ENCODE measurements at places on chromosomes 3 and 15. TPM values are rescaled to one million over a fixed set of nuclear protein-coding genes. Genes with fewer than 3 reads are reported as not detected.

The IL20RB gene
- 4.6 TPM for total RNA-seq

The NANOGP8 gene
- total RNA-seq: 49.6 TPM

The GOLGA8M gene
- not detected for total RNA-seq

The TEX55 gene
- total RNA-seq: 0.27 TPM

The GHSR gene
- not detected for total RNA-seq

The PLS1 gene
- total RNA-seq: 42.2 TPM

DNA sequence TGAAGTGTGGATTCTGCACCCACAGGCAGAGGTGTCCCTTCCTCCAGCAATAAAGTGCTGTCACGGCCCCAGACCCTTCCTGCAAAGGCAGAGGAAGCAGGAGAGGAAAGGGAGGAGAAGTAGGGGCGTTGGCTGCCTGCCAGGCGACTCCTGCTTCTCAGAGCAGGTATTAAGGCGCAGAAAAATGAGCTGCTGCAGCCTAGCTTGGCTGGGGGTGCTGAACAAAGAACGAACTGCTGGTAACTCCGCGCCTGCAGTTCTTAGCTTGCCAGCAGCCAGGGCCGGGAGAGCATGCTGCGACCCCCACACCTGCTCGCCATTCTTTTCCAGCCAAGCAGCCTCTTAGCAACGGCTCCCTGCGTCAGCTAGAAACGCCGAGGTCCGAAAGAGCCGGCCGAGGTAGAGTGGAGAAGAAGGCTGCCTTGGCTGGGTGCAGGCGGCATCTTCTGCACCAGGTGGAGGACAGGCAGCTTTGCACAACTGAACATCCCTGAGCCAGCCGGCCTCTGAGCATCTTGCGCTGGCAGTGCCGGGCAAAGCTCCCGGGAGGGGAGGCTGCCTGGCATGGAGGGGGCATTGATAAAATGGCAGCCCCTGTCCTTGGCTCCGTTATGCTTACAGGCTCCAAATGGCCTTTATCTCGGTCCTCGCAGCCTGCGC lies 296.0 kb downstream of the MEX3B start:
- DNase-seq: no peak

DNA sequence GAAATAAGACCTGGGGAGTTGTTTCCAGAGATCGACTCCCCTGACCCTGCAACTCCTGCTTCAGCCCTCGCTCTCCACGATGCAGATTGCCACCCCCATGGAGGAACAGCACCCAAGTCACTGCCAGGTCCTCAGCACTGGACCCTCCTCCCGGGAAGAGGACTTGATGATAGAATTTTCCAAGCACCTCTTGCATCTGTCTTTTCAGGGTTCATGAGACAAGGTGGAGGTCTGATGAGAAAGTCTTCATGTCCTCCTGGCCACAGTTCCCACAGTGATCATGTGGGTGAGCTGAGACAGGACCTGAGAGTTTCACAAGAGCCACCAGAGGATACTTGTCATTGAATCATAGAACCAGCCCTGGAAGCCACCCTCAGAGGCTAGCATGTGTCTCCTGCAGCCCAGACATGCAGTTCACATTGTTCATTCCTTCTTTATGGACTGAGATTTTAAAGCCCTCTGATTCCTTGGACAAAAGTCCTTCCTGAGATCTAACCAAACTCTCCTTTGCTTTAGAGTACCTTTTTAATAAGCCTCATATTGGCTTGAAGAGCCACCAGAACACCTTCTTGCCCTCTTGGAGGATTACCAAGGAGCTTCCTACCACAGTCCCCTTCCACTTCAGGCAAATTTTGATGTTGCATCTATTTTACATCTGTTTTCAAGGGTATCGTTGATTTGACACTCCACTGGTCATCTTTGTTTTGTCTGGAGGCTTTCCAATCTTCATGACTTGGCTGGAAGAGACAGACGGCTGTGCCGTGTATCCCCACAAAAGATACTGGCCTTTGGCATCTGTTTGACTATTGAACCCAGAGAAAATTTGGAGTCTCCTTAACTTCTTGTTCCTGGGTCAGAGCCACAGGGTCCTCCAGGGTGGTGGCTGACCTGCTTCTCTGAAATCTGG lies 224.8 kb upstream of the BHLHE40 start:
- no peak for DNase-seq

Measured in GM23338 (cell line).